ENCODE measurements at places on chromosomes 2 and 18.

DNA sequence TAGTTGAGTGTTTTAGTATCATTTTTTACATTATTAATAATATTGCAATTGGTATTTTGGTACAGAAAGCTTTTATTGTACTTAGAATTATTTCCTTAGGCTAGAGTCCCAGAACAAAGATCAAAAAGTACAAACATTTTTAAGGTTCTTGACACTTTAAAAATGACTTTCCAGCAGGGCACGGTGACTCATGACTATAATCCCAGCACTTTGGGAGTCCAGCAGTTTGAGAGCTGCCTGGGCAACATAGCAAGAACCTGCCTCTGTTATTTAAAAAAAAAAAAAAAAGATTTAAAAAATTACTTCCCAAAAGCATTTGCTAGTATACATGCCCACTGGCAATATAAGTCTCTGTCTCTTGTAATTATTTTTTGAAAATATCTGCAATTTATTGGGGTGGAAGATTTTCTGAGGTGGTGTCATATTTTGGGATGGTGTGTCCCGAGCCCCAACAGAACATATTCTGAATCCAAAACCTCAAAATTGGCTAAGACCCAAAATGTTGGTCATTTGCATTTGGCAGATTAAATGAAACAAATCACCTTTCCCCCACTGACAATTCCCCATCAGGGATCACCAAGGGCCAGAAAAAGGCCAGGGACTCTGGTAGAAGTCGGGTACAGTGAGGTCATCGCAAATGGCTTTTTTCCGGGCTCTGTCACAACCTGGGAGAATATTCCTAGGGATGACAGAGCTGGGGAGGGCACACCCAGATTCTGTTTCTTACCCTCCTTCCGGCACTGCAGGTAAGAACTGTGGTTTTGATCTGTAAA lies 42.1 kb downstream of the NIFK start:
- no peak for DNase-seq

DNA sequence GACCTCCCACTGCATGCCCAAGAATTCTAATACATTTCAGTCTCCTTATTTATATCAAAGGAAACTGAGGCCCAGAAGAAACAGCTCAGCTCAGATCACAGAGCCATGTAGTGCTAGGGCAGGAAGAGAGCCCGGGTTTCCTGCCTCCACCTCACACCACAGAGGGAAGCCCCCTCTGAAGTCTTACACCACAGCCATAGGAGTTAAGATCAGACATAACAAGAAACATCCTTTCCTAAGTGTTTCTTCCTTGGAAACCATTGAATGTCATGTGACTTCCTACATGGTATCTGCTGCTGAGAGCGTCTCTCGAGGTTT lies 102.1 kb downstream of the MTCL1 start:
- no peak for DNase-seq

- no peak for DNase-seq
Observed at GRCh38 chr2:223969856-223970255, 12.6 kb downstream of the MRPL44 start.

DNA sequence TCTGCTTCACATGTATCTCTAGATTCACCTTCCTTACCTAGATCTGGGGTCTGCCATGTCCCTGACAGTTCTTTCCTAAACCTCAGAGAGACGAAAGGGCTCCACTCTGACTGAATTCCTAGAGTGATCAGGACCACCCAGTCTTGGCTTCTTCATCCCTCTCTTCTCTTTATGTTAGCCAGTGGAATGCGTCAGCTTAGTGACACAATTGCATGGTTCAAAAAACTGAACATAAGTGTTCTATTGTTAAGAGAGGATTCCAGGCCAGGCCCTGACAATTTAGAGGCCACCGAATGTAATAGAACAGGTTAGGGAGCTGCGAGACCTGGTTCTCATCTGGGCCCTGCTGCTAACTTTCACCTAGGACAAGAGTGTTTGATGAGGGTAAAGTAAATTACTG lies 10.0 kb downstream of the PRELID3A start:
- no peak for DNase-seq

DNA sequence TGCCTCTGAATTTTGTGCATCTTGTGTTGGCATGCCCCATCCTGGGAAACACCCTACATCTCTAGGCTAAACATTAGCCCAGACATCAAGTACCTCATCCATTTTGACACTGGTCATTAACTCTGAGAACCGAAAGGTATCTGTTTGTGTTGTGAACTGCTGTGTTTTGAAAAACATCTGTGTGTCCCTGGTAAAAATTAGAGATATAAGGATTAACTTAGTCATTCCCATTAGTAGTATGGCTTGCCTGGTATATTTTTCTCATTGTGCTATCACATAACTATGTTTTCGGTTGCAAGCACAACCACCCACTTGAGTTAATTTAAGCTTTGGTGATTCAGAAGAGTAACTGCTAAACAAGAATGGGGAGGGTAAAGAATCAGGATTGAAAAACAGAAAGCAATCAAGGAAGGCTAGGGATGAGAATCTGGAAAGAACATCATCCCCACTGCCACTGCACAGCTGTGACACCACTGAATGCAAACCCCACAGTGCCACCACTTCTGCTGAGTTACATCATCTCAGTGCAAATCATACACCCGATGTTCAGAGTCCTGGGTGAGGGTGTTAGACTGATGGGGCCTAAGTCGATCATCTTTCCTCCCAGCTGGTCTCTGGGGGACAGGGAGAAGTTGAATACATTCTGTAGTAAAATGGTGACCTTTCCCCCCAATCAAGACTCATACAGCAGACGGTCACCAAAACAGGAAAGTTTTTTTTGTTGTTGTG lies 234.0 kb downstream of the EPHA4 start:
- no peak for DNase-seq

- DNase-seq = no peak
Observed at GRCh38 chr2:170821531-170822289, 5.0 kb downstream of the GAD1 start.

DNA sequence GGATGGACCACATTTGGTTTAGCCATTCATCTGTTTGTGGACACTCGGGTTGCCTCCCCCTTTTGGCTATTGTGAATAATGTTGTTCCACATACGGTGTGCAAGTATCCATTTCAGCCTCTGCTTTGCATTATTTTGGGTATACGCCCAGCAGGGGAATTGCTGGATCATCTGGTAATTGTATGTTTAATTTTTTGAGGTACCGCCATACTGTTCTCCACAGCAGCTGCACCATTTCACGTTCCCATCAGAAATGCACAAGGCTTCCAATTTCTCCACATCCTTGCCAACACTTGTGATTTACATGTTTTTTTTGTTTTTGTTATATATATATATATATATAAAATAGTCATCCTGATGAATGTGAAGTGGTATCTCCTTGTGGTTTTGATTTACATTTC lies 54.6 kb upstream of the TWIST2 start:
- no peak for DNase-seq

DNA sequence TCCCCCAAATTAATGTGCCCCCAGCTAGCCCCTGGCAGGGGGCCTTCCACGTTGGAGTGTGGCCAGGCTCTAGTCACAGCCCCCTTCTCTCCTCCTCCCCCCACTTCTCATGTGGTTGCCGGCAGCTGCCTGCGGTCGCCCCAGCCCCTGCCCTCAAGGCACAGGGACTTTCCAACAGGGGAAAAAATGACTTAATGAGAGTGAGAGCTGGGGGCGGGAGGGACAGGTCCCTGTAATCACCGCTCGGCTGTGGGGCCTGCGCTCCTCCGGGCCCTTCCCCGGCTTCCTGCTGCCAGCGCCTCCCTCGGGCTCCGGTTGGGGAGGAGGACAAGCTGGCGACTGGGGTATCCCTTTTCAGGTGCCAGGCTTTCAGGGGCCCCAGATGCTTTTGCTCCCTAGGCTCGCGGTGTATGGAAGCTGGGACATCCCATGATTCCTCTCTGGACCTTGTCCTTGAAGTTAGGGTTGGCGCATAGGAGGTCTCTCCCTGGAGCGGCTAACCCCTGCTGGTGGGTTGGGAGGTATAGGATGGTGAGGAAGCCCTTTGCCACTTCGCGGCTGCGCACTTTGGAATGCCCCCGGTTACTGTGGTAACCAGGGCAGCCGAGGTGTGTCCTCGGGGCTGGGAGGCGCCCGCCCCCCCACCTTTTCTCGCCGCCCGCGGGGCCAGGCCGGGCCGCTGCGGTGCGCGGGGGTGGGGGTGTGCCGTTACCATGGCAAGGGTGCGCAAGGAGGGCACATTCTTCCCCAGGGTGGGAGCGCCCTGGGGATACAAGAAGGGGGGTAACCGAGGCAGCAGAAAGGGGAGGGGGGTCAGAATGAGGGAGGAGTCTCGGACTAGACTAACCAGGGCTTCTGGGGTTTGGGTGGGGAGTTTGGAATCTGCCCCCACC lies 16.1 kb downstream of the WNT10A start:
- peak; percentile 81 for DNase-seq

DNA sequence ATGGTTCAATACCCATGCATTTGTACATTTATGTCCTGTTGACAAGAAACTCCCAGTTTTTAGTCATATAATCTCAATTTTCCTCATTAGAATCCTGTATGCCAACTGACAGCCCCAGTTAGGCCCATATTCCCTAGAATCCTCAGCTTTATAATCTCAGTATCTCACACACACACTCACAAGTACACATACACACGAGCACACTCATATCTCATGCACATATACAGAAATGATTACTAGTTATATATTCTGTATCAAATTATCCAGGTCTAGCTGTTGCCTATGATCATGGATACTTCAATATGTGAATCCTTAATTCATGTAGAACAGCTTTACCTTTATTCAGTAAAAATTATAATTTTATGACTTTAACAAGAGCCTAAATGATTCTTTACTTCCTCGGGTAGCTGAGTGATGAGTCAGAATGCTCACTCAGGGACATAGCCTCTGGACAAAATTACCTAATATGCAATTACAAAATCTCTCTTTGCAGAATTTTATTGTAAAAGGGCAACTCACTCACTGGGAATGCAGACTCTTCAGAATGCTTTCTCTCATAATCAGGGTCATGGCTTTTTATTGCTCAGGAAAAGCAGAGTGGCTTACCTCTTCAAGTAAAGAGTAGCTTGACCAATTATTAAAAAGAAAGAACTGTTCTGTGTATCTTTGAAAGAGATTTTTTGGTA lies 193.6 kb upstream of the PIK3C3 start:
- no peak for DNase-seq

GRCh38 chr2:84537251-84537650 lies 21.0 kb downstream of the DNAH6 start:
- no peak for DNase-seq

DNA sequence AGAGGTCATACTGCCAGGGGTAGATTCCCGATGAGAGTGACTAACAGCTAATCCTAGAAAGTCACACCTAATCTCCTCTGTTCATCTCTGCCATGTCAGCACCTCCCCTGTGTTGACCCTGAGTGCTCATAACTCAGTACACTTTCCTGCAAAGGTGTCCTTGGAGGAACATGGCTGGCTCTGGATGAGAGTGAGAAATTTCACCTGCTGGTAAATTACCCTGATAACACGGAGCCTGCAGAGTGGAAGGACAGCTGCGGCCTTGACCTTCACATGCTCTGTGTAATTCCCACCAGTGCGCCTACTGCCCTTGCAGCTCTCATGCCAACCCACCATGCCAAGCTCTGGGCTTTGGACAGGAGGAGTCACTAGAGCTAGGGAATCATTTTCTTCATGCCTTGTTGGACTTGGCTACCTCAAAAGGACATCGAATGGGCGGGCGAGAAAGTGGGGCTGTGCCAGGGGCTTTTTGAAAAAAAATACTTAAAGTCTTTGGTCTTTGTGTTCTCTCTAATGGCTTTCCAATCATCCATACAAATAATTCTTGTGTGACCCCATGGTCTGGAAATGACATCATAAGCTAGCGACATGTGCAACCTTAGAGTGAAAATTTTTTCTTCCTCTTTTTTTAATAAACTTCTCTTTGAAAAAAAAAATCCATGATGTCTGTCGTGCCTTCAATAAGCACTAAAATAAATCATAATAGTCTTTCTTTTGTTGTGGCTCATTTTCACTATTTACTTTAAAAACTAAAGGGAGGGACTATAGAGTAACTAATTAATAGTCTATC lies 319.9 kb downstream of the MYCN start:
- DNase-seq = no peak

- DNase-seq = no peak
Observed at GRCh38 chr18:60017371-60017770, 117.6 kb downstream of the PMAIP1 start.

All from T-helper 2 cell (primary cell).